DMS79 treated with DMSO at 0.1 percent for 48 hours (cell line): ENCODE measurements at places on chromosomes 2 and 18.
A peak's percentile ranks its signal among the peaks of the same experiment; 100 is the strongest.

GRCh38 chr2:215760557-215760956 lies 252.8 kb downstream of the MREG start:
- no peak for DNase-seq

DNA sequence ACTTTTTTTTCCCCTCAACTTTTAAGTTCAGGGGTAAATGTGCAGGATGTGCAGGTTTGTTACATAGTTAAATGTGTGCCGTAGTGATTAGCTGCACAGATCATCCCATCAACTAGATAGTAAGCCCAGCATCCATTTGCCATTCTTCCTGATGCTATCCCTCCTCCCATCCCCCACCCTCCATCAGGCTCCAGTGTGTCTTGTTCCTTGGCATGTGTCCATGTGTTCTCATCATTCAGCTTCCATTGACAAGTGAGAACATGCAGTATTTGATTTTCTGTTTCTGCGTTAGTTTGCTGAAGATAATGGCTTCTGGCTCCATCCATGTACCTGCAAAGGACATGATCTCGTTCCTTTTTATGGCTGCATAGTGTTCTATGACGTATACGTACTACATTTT lies 47.2 kb upstream of the STON1 start:
- DNase-seq, result no peak

DNA sequence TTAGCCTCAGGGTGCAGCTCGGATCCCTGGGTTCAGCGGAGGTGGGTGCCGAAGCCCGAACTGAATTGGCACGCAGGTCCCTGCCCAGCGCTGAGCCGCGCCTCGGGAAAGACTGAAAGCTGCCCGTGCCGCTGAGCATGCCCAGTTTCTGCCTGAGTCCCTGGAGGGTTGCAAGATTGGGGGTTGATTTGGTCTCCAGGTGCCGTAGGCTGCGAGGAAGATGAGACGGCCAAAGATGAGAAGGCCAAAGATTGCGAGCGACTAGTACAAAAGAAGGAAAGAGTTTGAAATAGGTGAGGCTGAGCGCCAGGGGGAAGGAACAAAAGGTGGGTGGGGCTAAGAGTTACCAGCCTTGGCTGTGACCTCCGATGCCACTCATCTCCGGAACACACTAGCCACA lies 852 bp upstream of the KCNH7 start:
- DNase-seq, result peak; percentile 94

DNA sequence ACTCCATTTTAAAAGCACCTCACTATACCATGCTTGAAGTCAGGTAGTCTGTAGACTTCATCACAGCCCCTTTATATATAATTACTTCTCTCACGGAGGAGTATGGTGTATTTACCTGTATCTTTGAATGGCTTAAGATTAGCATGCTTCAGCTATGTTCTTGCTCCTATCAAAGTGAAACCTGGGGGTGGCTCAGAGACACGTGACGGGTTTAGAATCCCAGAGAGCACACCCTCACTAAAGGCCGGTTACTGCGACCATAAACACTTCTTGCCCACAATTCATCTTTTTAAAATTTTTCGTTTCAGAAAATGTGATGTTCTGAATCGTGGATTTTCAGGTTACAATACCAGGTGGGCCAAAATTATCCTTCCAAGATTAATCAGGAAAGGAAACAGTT lies 3.6 kb downstream of the IAH1 start:
- no peak for DNase-seq

GRCh38 chr2:56185101-56185581 lies 1.4 kb downstream of the CCDC85A start:
- no peak for DNase-seq

- DNase-seq, result peak; percentile 33
These were observed 1.3 kb downstream of the ZNF521 start for GRCh38 chr18:25350489-25351251.

- peak; percentile 26 for DNase-seq
These were observed at the start of gene RAMP1 for GRCh38 chr2:237859533-237860272. TSS of gene RAMP1 (plus strand) at chr2:237859623. CDS start at chr2:237859676, 53 bp downstream.

- DNase-seq, result no peak
These were observed 80.2 kb downstream of the CDK15 start for GRCh38 chr2:201886504-201886903.

DNA sequence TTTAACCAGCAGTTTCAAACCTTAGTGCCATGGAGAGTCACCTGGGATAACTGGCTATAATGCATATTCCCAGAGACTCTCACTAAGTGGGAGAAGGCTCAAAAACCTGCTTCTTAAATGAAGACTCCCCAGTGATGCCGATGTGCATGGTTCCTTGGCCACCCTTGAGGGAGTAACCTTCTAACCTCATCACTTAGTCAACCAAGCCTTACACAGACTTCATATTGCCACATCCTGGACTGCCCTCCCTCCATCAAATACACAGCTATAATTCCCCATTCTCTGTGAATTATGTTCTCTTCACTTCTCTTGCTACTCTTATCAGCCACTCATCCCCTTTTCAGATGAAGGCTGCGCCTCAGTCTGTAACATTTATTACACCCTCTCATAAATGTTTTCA lies 462.9 kb upstream of the RGPD4 start:
- no peak for DNase-seq

- DNase-seq, result no peak
These were observed 143.9 kb downstream of the ZBTB7C start for GRCh38 chr18:48265328-48265727.

GRCh38 chr2:3291750-3292149 lies 85.9 kb downstream of the EIPR1 start:
- DNase-seq, result no peak

DNA sequence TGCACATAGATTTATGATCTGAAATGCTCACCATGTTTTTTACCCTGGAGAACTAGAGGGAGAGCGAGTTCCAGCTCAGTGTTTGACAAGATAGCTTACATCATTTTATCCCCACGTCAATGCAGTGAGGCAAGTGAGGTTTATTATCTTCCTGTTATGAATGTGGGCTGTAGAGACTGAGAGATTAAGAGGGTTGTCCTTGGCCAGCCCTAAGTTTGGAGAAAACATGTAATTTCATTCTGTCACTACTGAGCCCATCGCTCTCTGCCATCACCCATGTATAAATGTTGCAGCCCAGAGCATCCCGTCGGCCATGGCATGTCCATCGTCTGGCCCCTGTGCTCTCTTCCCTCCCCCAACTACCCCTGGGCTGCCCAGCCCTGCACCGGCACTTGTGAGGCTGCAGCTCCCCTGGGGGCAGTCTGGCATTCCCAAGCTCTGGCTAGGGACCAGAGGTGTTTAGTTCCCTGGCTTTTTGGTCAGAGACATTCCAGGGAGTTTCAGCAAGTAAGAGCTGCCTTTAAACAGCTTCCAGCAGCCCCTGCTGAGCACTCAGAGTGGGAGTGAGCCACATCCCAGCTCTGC lies 136.7 kb downstream of the ANTXR1 start:
- DNase-seq, result no peak

DNA sequence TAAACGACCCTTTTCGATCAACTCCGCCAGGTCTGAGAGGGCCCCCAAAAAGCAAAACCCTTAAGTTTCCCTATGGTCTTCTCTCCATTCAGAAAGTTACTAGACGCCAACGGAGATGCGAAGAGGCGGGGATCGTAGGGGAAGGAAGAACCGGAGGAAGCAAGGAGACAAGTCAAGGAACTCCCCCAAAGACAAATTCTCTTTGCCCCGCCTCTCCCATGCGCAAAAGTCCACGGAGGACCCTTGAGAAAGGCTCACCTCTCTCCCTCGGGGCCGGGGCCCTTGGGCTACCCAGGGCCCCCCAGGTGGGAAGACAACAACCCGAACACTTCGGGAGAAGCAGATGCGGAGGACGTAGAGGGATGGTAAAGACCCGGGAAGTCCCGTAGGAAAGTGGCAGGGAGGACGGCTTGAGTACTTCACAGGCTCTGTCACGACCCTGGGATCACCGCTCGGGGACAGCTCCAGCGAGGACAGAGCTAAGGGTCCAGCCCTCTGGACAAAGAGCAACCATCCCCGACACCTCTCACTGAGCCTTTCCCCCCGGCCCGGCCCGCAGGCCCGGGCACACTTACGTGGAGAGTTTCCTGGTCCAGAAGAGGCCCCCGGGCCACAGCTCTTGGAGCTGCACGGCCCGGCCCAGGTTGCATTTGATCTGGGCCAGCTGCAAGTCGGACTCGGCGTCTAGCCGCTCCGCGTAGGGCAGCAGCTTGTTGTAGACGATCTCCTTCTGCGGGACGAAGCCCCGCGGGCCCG lies 647 bp downstream of the PSME4 start:
- peak; percentile 55 for DNase-seq

GRCh38 chr2:20357638-20358389 lies 7.2 kb upstream of the PUM2 start:
- no peak for DNase-seq

DNA sequence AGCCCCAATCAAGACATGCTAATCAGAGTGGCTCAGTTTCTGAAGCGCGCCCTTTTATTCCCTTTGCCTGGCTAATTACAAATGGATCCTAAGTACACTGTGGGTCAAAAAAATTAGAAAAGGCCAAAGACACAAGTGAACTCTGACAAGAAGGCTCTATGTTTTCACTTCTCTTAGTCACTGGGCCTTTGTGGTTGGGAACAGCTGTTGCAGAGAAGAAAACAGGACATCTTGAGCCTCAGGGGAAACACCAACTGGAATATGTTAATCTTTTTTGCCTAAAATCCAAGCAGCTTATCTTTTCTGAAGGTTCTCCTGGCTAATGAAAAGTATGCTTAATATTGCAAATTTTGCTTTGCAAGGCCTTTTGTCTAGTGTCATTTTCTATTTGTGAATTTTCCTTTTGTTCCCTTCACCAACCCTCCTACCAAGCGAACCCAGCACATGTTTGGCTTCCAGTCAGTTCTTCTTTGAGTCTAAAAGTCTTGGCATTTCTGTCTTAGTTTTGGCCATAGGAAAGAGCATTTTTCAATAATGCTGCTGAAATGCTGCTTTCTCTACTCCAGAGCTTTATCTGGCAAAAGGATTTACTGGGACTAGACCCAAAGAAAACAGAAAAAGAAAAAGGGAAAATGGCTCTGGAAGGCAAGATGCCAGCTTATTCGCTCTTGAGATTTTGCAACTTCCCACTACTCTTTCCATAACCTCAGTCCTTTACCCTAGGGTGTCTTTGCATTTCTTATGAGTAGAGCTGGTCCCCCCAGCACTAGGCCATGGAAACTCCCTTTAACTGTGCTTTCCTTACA lies 440.2 kb upstream of the ST6GAL2 start:
- no peak for DNase-seq

DNA sequence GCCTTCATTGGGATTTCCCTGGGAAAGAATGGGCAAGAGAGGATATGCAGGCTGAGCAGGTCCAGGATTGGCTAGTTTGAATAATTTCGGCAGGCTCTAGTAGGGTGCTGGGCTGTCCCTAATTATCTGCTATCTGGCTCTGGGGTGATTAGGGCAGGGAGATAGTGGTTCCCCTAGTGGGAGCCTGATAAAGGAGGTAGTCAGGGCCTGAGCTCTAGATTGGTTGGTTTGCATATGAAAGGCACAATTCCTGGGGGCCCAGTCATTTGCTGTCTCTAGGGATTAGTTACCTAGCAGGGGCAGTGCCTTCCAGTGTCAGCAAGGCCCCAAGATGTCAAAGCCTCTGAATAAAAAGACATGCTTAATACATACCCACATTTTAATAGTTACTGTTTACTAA lies 690.1 kb upstream of the KLHL29 start:
- DNase-seq, result no peak

- no peak for DNase-seq
These were observed 36.6 kb upstream of the KCNF1 start for GRCh38 chr2:10875126-10875525.

DNA sequence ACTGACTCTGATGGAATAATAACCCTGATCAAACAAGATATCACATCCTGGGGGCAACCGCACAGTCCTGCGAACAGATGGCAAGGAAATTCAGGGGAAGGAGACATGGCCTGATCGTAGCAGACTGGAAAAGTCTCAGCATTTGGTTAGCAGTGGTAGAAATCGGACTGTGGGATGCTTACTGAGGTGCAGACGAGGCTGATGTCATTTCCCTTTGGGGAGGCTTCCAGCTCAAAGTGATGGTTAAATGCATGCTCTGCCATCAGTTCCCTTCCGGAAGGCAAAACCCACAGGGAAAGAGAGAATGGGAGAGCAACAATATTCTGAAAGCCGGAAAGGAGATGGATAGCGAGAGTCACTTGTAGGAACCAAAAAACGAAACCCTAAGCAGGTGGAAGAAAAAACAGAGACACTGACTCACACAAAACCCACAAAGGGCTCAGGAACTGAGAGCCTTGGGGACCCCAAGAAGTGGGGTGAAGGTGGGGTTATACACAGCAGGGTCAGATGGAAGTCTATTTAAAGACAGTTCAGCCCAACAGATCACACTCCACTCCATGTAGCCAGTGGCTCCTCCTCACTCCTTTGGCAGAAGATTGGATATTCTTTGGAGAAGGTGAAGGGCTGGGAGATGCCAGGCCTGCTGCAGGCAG lies 93.1 kb downstream of the INPP5D start:
- no peak for DNase-seq

DNA sequence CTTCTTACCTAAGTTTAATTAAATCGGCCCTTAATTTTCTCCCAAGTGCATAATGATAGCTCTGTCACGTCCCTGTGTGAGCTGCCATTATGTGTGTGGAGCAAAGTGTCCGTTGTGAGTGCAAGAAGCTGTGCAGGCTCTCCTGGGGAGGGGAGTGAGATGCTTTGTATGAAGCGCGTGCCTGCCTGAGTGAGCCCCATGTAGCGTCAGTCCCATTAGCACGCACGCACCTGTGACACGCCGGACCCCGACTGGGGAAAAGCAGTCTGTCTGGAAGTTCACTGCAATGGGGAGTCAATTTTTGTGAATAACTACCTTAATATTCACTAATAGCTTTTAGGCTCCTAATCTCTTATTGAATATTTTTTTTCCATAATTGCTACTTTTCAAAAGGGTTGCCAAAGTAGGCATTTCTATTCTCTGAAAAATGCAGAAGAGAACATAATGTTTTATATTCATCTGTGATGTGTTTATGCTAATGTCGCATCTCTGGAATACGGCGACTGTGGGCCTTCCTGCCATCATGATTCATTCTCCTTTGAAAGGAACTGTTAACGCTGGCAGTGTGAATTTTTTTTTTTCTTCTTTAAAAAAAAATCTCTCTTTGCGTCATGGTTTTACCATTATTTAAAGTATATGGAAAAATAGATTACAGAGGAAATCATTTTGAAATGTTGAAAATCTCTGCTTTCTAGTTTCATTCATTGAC lies 157.7 kb downstream of the COL4A4 start:
- no peak for DNase-seq

DNA sequence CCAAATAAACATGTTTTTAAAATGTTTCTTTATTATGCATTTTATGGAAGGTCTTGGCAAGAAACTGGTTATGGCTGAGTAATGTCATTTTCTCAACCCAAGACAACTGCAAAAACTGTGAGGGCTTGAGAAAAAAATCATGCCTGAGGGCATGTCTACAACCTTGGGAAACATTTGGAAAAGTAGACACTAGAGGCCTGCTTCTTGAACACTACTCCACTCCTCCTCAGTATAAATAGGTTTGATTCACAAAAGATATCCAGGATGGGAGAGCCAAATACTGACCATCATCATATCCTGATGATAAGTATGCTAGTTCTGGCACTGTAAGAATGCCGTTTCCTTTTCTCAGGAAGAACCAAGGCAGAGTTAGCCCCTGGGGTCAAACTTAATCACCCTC lies 71.1 kb downstream of the OSR1 start:
- DNase-seq, result no peak

GRCh38 chr2:5665066-5665465 lies 27.1 kb upstream of the SOX11 start:
- no peak for DNase-seq

GRCh38 chr2:32249731-32250236 lies 14.9 kb downstream of the NLRC4 start:
- no peak for DNase-seq
